ENCODE measurements at places on chromosomes 16 and 17. TPM values are rescaled to one million over a fixed set of nuclear protein-coding genes. Genes with fewer than 3 reads are reported as not detected.

PPM1E gene
- total RNA-seq = 0.06 TPM

ICAM2 gene
- total RNA-seq = 0.23 TPM

ST6GALNAC2 gene
- 0.52 TPM for total RNA-seq

MYH2 gene
- not detected for total RNA-seq

MKS1 gene
- total RNA-seq = 10.7 TPM

IRX6 gene
- not detected for total RNA-seq

UBE2G1 gene
- total RNA-seq = 98.1 TPM

TPSG1 gene
- total RNA-seq = 0.10 TPM

MSLN gene
- 2.5 TPM for total RNA-seq

CES3 gene
- total RNA-seq = 1.7 TPM

ABI3 gene
- total RNA-seq = not detected

KRT40 gene
- not detected for total RNA-seq

SHISA6 gene
- not detected for total RNA-seq

TP53TG3C gene
- 0.17 TPM for total RNA-seq

CAMKK1 gene
- total RNA-seq = 20.4 TPM

KRTAP3-1 gene
- not detected for total RNA-seq

KLHL10 gene
- 0.10 TPM for total RNA-seq

PLEKHH3 gene
- 16.3 TPM for total RNA-seq

TMED6 gene
- total RNA-seq = not detected

NLE1 gene
- total RNA-seq = 39.4 TPM

SDR42E1 gene
- 1.2 TPM for total RNA-seq

ULK2 gene
- total RNA-seq = 15.3 TPM

ZNF23 gene
- total RNA-seq = 5.3 TPM

MYH4 gene
- not detected for total RNA-seq

MINK1 gene
- total RNA-seq = 58.2 TPM

NT5C3B gene
- 109 TPM for total RNA-seq

IRX3 gene
- total RNA-seq = 5.2 TPM

ACTG1 gene
- total RNA-seq = 5,229 TPM

NUFIP2 gene
- total RNA-seq = 61.0 TPM

PLD6 gene
- total RNA-seq = 6.7 TPM

TGFB1I1 gene
- 44.8 TPM for total RNA-seq

OR1A1 gene
- total RNA-seq = not detected

SLC52A1 gene
- 1.2 TPM for total RNA-seq

FN3K gene
- 6.6 TPM for total RNA-seq
